Right lung (tissue), 10 donors: ENCODE measurements at places on chromosomes 7 and 10. TPM values are rescaled to one million over a fixed set of nuclear protein-coding genes. Genes with fewer than 3 reads are reported as not detected.
A peak's percentile ranks its signal among the peaks of the same experiment; 100 is the strongest.

The CYP2C19 gene
- 0.12 TPM for polyA plus RNA-seq

The SLC26A3 gene
- polyA plus RNA-seq, result not detected

The RAMP3 gene
- polyA plus RNA-seq, result 17.7 TPM

The PSD gene
- polyA plus RNA-seq, result 17.1 TPM

The UTF1 gene
- polyA plus RNA-seq, result not detected

The PLCE1 gene
- 15.3 TPM for polyA plus RNA-seq

The SORCS1 gene
- polyA plus RNA-seq, result 0.22 TPM

The BTBD16 gene
- polyA plus RNA-seq, result 0.44 TPM

The FAM25A gene
- polyA plus RNA-seq, result not detected

The FGFR2 gene
- polyA plus RNA-seq, result 271 TPM

The TMEM225B gene
- 2.1 TPM for polyA plus RNA-seq

DNA sequence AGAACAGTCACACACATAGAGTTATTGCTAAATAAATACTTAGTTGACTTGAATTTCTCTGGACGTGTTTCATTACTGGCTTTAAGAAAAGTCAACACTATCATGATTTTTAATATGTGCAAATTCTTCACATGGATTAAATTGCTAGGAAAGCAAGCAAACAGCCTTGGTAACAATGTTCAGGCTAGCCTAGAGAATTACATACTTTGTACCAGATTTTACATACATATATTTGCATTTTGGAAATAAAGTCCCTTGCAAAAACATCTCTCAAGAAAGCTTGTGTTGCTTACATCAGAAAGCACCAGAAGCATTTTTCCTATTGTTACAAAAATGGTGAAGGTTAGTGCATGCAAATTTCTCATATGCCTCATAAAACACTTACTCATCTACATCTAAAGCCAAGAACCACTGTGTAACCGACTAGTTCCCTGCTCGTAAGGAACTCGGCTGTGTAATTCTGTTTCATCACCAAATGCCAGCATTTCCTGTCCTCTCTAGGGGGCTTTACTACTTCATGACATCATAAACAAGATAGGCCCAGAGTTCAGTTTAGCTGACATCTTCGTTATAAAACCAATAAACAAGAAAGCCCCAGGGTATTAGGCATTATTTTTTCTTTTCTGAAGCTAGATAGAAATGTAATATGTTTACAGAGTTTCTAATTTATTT lies 87.8 kb downstream of the CFAP58 start:
- peak; percentile 29 for DNase-seq

GRCh38 chr10:58757352-58758065 lies 244.8 kb downstream of the BICC1 start:
- no peak for DNase-seq

- DNase-seq, result no peak
Observed at GRCh38 chr10:129850790-129851189, 113.3 kb downstream of the EBF3 start.

DNA sequence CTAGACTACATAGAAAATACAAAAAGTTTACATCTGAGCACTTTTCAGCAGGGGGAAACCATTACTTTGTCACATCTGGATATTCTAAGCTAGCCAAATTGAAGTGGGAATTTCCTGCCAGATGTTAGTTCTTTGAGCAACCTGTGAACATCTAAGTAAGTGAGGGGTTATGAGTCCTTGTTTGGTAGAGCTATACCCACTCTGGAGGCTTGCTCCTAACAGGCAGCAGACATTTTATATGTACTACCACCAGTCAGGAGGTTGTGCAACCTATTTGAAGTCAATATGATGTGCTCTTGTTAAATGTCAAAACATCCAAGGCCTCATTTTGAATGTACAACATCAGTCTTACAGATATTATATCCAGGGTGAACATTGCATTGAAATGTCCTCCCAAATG lies 143.3 kb upstream of the KAT6B start:
- DNase-seq, result no peak

DNA sequence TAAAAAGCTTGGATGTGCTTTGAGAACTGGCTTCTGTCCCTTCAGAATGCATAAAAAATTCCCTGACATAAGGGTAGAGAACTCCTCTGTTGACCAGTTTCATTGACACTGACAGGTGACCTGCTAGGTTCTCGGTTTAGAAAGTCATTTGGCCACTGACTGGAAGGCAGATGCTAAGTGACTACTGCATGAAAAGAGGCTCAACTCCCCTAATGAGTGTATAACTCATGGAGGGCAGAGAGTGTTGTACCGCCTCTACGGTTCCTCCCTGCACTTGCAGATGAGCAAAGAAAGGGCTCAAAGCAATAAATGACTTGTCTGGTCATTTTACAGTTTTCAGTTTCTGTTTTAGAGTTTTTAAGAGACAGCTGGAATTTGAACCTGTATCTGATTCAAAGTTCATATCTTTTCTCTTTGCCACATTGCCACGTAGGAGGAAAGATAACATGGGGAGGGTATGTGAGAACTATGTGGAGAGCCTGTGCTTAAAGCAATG lies 2.9 kb upstream of the FGL2 start:
- no peak for DNase-seq

DNA sequence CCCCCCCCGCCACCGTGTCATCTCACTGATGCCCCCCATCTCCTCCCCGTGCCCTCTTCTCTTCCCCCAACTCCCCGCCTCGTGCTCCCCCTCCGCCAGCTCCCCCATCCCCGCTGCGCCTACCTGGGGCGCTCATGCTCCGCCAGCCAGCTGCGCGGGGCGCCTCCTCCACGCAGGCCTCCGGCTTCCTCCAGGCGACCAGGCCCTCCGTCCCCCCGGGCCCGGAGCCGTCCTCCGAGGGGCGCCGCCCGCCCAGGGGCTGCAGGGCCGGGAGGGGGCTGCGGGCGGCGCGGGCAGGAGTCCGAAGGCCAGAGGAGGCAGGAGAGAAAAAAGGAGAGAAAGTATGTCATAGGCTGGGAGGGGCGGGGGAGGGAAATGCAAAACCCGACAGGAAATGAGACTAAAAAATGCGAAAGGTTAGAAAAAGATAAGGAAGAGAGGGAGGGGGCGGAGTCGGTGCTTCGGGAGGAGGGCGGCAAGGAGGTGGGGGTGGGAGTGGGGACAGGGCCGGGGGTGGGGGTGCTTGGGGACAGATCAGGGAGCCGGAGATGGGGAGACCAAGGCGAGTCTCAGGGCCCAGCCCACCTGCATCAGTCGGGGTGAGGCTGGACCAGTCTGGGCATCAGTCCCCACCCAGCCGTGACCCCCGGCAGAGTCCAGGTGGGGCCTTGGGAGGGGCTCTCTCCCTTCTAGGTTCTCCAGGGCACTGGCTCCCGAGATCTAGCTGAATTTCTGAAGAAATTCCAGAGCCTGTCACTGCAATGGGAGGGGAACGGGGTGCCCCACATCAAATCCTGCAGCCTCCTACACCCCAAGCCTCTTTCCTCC lies at the start of gene CARD11:
CARD11 (minus strand) TSS at position 324 of the 828 bp plus-strand sequence. CDS start 85,361 bp downstream, outside the sequence.
- no peak for DNase-seq

GRCh38 chr10:33609546-33609945 lies 275.1 kb upstream of the NRP1 start:
- no peak for DNase-seq

DNA sequence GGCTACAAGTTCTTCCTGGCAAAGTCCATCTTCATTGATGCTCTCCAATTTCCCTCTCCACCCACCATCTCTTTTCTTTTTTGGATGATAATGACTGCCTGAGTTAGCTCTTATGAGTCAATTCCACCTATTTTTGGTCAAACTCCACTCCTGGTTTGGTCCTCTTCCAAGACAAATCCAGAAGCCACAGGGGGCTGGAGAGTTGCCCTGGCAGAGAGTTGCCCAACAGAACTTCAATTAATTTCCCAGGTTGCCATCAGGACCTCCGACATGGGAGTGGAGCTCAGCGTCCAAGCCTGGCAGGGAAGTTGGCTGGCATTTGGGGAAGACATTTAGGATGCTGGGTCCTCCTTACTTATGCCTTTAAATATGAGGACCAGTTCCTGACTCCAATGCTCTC lies 29.2 kb upstream of the KCNMA1 start:
- DNase-seq, result no peak

DNA sequence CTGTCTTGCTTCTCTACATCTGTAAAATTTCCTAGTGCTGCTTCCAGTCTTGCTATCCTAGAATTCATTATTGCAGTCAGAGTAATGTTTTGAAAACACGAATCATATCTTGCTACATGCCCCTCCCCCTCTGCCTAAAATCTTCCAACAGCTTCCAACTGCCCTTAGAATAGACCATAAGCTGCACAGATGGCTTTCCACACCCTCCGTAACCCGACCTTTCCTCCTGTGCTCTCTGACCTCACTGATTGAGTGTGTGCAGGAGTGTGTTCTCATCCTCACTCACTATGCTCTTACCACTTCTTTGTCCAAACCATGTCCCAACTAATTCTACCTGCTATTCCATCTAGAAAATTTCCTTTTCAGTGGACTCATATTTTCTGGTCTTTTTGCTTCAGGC lies 121.2 kb upstream of the ANKRD1 start:
- DNase-seq, result no peak

DNA sequence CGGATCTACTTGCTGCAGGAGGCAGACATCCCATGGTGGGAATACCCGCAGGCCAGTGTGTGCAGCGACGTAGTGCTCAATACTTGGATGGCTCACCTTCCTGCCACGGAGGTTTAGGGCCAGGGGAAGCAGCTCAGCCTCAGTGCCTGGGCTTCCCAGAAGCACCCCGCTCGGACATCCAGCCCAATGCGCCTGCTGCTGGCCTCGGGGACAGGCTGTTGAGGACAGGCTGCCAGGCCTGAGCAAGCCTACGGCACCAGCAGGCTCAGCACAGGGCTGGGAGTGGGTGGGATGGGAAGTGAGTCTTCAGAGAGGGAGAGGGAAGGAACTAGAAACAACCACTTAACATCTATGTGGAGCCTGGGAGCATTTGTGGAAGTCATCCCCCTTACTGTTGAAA lies 441.3 kb upstream of the MGMT start:
- DNase-seq, result no peak

- peak; percentile 25 for DNase-seq
Observed at GRCh38 chr7:64098-64915, 128.1 kb upstream of the FAM20C start.

DNA sequence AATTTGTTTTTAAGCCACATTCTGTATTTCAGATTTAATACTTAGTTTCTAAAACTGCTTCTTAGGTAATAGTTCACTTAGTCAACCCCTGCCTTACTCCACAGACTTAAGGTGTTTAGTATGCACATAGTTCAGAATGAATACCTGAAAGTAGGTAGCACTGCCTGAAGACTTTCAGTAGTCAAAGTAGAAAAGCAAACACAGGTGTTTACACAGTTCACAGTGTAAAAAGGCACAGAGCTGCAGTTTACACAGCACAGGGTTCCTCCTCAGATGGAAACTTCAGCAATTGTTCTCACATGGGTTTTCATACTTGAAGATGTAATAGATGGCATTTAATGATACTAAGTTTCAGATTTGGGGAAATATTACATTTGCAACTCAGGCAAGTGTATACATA lies 3.1 kb upstream of the PKD1L1 start:
- DNase-seq, result no peak

GRCh38 chr7:77245015-77245755 lies 45.6 kb upstream of the FGL2 start:
- DNase-seq, result no peak

- DNase-seq, result no peak
Observed at GRCh38 chr7:46586406-46586805, 665.3 kb upstream of the IGFBP3 start.

GRCh38 chr10:44293306-44293778 lies 91.6 kb downstream of the CXCL12 start:
- no peak for DNase-seq

GRCh38 chr7:16564909-16565426 lies 38.3 kb downstream of the LRRC72 start:
- DNase-seq, result peak; percentile 27

GRCh38 chr7:2710286-2710655 lies 22.3 kb downstream of the AMZ1 start:
- no peak for DNase-seq

- DNase-seq, result no peak
Observed at GRCh38 chr7:152865461-152865860, 105.9 kb downstream of the ACTR3B start.

GRCh38 chr7:42982604-42983115 lies 50.5 kb downstream of the MRPL32 start:
- DNase-seq, result no peak

DNA sequence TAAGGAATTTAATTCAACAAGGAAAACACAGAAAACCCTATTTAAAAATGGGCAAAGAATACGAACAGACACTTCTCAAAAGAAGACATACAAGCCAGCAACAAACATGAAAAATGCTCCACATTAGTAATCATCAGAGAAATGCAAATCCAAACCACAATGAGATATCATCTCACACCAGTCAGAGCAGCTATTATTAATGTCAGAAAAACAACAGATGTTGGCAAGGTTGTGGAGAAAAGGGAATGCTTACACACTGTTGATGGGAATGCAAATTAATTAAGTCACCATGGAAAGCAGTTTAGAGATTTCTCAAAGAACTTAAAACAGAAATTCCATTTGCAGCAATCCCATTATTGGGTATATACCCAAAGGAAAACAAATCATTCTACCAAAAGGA lies 55.2 kb downstream of the GCC1 start:
- no peak for DNase-seq

DNA sequence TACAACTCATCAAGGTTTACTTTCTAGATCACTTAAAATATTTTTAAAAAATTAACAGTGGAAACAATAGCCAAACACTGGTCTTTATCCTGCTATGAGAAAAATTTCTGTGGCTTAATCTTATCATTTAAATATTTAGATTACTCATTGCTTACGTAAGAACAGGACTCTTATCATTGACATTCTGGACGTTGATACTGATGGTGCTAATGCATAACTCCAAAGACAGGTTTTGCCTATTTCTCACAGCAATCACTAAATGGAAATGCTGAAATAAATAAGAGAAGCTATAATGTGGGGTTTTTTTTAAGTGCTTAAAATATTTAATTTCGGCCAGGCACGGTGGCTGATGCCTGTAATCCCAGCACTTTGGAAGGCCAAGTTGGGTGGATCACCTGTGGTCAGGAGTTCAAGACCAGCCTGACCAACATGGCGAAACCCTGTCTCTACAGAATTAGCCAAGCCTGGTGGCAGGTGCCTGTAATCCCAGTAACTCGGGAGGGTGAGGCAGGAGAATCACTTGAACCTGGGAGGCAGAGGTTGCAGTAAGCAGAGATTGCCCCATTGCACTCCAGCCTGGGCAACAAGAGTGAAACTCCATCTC lies 195.0 kb downstream of the HGF start:
- no peak for DNase-seq

DNA sequence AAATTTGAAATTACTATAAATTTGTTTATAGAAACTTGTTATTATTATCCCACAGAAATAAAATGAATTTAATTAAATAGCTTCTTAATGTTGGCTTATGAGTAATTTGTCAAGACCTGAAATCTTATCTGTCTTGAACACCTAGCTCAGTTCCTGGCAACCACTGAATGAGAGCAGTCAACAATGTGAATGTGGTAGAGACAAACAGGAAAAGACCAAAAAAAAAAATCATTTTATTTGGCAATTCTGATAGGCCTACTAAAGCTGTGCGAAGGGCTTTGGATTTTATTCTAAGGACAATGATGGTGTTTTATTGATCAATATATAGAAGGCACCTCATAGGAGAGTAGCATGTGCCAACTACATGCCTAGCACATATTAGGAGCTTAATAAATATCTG lies 127.8 kb upstream of the RSU1 start:
- DNase-seq, result no peak
